Stimulated activated CD4-positive, alpha-beta T cell treated with anti-CD3 and anti-CD28 coated beads, Interleukin-15, amount 100 ng/mL, for 1 hour (primary cell): ENCODE measurements at places on chromosomes 5 and 9.

DNA sequence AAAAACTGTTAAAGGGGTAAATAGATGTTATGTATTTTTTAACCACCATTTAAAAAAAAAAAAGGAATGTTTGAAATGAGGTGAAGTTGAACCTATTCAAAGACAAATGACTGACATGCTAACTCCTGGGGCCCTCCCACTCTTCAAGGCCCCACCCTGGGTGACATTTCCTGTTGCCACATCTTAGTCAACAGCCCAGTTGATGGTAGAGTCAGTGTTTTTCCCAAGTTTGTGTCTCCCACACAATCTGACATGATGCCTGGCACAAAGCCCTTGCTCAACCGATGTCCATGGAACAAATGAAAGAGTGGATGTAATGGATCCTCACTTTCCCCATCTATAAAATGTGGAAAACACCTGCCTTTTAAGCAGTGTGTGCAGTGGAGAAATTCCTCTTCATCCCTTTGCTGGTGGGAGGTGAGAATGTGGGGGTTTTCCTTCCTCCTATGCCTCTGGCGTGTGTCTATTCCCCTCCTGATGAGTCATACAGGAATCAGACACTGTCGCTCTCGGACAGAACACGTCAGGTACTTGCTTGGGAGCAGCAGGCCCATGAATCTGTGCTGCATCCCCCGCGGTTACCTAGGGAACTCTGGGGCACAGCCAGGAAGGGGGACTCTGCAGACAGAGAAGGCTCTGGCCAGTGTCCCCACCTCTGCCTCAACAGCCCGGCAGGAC is 13.7 kb upstream of the ADRA1B start:
- no peak for DNase-seq

DNA sequence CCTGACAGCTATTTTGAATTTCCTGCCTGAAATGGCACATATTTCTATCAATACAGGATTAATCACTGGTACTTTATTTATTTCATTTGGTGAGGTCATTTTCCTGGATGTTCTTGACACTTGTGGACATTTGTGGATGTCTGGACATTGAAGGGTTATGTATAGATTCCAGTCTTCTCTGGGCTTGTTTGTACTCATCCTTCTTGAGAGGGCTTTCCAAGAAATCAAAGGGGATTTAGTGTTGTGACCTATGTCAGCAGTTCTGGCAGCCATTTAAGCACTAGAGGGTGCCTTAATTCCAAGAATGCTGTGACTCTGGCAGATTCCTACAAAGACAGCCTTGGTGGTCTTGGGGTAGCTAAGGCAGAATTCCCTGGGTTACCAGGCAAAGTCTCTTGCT is 259.7 kb downstream of the CSNK1G3 start:
- no peak for DNase-seq

DNA sequence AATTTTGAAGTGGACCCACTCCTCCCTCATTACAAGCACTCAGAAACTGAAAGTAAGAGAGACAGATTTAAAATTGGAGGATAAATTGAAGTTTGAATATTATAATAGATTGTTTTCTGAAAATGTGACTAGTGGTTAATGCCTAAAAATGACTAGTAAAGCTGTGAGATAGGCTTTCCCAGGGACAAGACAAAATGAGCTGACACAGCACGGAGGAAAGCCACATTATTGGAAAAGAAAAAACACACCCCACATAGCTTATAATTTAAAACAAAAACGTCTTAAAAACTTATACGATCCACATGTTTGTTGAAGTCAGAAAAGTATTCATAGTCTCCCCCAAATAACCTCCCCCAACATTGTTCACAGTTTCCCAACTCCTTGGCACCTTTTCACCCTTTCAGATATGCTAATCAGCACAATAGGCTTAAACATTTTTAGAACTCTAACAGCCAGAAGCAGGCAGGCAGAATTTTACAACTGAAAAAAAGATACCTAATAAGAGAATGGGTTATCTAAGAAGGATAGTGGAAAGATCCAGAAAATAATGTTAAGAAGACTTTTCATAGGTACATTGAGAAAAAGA is 6.1 kb downstream of the C7 start:
- DNase-seq = no peak

- DNase-seq = no peak
Measured at GRCh38 chr9:107683566-107683965, 194.0 kb upstream of the KLF4 start.

GRCh38 chr9:3971391-3972082 is 328.3 kb downstream of the GLIS3 start:
- DNase-seq = no peak

GRCh38 chr5:6659941-6660684 is 26.9 kb downstream of the SRD5A1 start:
- no peak for DNase-seq

DNA sequence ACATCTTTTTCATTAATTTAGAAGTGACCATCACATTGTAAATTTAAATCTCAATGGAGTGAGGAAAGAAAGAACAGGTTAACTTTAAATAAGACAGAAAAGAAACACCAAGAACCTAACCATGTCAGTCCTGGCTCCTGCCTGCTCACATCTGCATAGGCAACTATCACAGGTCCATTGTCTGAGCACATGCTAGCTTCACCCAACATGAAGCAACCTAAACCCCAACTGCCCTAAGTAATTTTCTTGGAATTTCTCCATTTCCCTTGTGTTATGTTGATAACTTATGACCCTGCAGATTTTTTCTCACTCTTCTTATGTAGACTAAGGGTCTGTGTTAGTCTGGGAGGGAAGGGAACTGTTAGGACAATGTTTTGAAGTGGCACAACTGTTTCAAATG is 2205.8 kb upstream of the ACO1 start:
- DNase-seq = no peak
